ENCODE measurements at places on chromosomes 2 and 18.

- no peak for DNase-seq
Measured at GRCh38 chr2:169693360-169693759, 845 bp downstream of the CFAP210 start.

DNA sequence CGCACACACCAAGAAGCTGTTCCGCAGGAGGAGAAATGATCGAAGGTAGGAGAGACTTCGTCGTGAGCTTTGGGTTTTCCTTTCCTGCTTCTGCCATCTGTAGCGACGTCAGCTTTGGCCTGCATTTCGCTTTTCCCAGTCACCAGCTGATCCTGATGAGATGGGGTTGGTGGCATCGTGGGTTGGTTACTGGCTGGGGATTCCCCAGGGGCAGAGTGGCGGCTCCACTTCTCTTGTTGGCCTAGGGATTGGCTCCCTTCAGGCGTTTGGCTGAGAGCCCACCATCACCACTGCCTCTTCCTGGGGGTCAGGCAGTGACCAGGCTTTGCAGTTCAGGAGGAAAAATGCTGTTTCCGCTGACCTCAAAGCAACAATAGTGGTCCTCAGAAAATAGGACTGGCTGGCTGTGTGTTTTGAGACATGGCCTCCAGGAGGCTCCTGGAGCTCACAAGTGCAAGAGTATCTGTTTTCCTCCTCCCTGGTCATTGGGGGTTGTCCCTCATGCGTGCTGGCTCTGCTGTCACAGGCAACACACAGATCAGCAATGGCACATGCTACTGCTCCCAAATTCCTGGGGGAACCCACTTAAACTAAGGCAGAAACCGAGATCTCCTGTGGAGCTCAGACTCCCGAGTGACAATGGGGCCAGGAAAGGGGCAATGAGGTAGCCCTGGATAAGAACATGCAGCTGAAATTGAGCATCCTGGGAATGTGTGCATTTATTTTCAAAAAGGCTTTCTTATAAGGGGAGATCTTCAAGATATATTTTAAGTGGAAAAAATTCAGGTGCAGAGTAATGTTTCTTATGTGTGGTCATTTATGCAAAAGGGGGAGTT, 173.0 kb downstream of the CTIF start:
- peak; percentile 72 for DNase-seq

DNA sequence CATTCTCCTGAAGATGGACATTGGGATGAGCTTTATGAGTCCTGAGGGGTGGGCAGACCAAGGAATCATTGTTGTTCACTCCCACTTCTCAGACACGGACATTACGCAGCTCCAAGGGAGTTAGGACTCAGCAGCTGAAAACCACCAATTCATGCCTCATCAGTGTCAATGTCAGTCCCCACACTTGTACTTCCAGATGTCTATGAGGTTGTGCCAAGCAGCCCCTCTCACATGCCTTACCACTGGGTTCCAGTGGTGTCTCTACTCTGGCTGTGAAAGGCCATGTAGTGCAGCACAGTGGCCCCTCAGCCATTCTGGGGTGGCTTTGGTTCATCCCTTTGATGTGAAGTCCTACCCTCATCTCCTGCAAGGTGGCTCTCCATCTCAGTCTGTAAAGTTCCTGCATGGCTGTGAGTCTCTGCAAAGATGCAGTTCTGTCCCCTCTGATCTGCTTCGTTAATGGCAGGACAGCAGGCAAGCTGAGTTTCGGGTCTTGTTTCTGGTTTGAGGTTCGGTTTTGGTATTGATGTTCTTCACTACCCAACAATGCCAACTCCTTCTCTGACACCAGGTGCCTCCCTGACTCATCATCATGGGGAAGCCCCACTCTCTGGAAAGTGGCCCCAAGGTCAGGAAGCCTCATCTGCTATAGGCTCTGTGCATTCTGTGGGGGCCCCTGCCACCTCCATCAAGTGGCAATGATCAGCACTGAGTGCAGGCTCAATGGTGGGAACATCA, 14.0 kb upstream of the COL6A3 start:
- DNase-seq: no peak

DNA sequence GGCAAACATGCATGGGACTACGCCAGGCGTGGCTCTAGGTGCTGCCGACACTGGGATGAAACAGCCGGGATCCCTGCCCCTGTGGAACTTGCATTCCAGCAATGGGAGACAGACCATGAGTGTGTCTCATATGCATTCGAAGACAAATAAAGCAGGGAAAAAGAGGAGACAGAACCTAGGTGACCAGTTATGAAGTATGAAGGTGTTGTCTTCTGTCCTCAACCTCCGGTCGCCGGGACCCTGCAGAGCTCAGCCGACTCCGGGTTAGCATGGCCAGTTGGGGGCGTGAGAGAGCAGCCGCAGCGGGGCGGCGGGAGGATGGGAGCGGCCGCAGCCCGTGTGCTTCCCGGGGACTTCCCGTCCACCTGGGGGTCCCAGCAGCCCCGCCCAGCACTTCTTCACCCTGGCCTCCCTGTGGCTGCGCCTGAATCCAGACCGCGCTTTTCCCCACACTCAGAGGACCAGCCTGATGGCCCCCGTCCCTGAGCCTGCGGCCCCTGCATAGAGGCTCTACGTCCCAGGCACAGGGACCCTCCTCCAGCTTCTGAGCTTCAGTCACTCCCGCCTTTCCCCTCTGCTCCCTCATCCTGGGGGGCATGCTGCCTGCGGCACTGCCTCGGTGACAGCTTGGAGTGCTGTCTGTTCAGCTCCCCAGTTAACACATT, 11.4 kb downstream of the ID2 start:
- peak; percentile 69 for DNase-seq

GRCh38 chr18:4358618-4359017, 96.5 kb downstream of the DLGAP1 start:
- DNase-seq: no peak

GRCh38 chr2:146602856-146603255, 1242.0 kb upstream of the ACVR2A start:
- no peak for DNase-seq

DNA sequence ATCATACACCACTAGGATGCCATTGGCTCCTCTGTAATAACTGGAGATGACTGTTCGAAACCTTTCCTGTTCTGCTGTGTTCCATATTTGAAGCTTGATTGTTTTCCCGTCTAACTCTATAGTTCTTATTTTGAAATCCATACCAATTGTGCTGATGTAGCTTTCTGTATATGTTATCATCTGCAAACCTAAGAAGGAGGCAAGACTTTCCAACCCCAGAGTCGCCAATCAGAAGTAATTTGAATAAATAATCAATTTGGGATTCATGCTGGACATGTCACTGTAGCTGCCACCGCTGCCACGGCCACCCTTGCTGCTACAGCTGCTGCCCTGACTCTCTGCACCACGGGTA, 20.7 kb downstream of the STAT1 start:
- DNase-seq: no peak

GRCh38 chr2:71704131-71704561, 250.8 kb downstream of the DYSF start:
- no peak for DNase-seq

DNA sequence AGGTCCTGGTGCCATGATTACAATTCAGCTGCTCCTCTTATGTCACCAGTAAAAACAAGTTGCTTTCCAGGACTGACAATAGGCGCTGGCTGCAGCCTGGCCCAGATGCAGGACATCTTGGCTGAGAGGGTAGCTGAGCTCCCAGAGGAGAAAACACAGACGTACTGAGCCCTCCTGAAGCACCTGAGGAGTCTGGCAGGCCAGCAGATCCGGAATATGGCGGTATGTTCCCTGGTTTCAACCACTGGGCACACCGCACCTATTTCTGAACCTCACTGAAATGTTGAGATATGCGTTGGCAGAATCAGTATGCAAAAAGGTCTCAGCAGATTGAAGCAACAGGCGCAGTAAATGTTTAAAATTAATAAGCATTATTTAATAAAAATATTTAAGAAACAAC, 73.1 kb upstream of the BZW1 start:
- no peak for DNase-seq

DNA sequence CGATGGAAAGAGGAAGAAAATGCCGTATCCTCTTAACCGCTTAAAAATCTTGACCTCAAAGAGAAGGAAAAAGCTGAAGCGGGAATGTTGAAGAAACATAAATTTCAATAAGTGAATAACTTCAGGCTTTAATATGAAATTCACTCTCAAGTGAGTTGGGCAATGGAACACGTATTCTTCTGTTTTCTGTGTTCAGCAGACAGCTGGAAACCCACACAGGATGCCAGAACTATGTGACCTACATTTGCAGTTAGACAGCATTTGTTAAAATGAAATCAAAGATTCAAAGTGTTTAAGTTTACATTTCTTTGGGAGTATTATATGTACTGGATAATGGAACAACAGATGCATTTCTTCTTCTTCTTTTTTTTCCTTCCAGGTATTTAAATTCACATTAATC, 80.5 kb upstream of the SPATS2L start:
- DNase-seq: no peak

- DNase-seq: no peak
Measured at GRCh38 chr2:168501466-168502065, 45.5 kb downstream of the CERS6 start.

All from astrocyte of the hippocampus (primary cell).